SK-N-SH treated with all-trans-retinoic acid at 6 μM for 48 hours (cell line): ENCODE measurements at places on chromosomes 2 and 18.
A peak's percentile ranks its signal among the peaks of the same experiment; 100 is the strongest.

GRCh38 chr2:16127958-16128357 is 187.6 kb downstream of the MYCN start:
- ATAC-seq, result no peak

GRCh38 chr2:10934979-10935350 is 23.2 kb downstream of the KCNF1 start:
- ATAC-seq, result no peak

- no peak for ATAC-seq
Measured at GRCh38 chr2:45259138-45259537, 249.9 kb upstream of the SIX2 start.

DNA sequence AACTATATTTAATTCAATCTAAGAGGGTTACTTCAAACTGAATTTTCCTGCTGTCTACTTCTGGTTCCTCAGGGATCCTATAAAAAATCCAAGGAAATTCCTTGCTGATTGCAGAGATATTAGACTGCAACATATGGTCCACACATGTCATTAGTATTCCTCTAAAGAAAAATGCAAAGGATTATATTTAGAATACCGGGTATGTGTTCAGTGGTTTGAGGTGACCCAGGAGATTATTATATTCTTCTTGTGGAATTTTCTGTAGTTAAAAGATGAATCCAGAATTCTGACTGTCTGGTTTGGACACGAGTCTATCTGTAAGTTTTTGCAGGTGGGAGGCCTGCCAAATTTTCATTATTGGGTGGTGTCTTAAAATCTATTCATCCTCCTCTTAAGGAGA is 18.2 kb downstream of the HOXD1 start:
- ATAC-seq, result no peak

GRCh38 chr2:100193291-100193710 is 50.9 kb upstream of the AFF3 start:
- ATAC-seq, result no peak

DNA sequence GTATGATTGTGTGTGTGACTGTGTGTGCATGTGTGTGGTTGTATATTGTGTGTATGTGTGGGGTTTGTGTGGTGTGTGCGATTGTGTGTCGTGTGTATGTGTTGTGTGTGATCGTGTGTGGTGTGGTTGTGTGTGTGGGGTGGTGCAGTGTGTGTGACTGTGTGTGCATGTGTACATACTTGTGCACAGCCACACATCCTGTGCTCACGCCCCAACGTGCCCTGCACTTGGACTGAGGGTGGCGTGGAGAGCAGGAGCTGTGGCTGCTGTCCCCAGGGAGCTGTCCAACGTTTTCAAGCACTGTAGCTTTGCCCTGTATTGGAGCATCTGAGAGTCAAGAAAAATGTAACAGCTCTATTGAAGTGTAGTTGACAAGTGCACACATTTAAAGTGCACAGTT is 243.2 kb upstream of the HDAC4 start:
- ATAC-seq, result no peak

GRCh38 chr2:6446938-6447608 is 418.6 kb downstream of the CMPK2 start:
- ATAC-seq, result no peak

DNA sequence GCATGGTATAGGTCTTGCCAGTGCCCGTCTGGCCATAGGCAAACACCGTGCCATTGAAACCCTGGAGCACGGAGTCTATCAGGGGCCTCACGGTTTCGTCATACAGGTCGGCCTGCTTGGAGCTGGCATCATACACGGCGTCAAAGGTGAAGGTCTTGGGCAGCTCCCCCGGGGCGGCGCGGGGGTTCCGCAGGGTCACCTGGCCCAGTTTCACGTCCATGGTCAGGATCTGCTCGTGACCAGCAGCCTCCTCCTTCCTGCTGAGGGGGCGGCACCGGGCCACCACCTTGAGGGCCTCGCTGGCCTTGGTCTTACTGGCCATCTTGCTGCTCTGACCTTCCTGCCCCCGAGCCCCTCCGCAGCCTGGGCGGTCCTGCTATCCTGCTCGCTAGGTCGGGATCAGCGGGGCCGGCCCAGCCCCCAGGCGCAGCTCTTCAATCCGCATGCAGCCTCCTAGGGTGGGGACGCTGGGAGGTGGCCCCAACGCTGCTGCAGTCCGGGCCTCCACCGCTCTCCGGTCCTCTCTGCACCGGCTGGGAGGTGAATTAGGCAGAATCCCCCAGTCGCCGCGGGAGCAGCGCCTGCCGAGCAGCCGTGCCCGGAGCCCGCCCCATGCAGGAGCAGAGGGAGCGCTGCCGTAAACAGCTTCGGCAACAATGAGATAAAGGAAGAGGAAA is 563 bp downstream of the KIF3C start:
- ATAC-seq, result peak; percentile 62

- no peak for ATAC-seq
Measured at GRCh38 chr2:239506961-239507360, 106.1 kb upstream of the HDAC4 start.

- ATAC-seq, result no peak
Measured at GRCh38 chr2:133849341-133849740, 281.1 kb upstream of the NCKAP5 start.

DNA sequence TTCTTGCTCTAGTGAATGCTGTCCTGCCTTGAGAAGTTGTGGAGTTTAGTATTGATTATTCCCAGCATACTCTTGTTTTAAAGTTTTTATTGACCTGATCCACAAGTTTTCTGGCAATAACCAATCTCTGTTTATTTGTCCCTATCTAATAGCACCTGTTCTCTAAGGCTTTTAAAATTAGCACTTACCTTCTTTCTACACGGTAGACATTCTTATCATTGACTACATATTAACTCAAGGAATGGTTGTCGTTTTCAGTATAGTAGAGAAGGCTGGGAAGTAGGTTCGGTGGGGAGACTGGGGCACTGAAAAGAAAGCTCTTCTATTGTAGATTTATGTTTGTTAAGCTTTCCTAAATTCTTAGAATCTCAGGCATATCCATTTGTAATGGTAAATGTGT is 726.0 kb downstream of the DPP10 start:
- ATAC-seq, result no peak

DNA sequence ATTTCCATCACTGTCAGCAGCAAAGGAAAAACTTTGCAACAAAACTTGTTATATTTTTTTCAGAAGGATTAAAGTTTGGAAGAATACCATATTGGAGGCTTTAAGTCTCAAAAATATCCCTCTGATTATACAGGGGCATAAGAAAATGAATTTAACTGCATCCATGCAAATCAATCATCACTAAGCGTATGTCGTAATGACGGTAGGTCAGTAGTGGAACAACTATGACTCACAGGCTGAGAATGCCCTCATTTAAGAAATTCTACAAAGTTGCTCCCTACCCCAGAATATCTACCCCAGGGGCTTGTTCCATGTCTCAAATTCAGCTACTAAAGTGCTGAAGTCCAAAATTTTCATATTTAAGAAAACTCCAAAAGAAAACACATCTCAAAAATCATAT is 12.5 kb upstream of the NAB1 start:
- peak; percentile 60 for ATAC-seq
